ENCODE measurements at places on chromosomes 3 and 15. TPM values are rescaled to one million over a fixed set of nuclear protein-coding genes. Genes with fewer than 3 reads are reported as not detected.

DNA sequence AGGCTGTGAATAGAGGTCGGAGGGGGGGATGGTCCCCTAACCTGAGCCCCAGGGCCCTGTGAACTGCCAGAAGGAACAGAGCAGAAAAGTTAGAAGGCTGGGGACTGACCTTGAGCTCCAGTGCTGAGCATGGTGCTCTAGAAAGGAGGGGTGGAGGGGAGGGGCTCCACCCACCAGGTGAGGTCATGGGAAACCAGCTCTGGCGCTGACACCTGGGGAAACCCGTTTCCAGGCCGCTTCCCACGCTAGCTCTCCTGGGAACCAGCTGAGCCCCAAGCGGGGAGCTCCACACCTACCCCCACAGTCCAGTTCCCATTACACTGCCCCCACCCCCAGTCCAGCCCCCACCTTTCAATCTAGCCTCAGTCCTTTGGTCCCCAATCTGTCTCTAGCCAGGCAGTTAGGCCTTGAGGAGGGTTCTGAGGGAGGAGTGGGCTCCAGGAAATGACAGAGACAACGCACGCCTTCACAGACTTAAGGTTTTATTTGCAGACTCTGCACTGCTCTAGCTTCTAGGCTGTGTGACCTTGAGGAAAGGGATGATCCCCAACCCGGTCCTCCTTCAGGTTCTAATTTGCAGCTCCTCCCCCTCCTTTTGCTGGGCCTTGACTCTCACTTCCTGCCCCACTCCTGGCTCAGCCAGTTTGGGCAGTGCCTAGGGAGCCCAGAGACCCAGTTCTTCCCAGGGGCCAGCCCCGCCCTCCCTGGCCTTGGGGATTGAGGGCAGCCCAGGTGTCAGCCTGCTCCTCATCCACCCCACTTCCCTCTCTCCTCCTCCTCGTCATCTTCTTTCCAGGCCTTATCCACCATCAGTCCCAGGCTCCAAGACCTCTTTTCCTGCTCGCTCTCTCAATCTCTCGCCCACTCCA is 2.1 kb downstream of the RHOV start:
- H3K4me3 ChIP-seq, result no peak overlapping the region
- H3K4me1 ChIP-seq, result peaks cover 6% of the 10 kb centered on the region
- H3K27me3 ChIP-seq, result peaks cover 11% of the 10 kb centered on the region

GRCh38 chr3:3743754-3744153 is 55.5 kb upstream of the LRRN1 start:
- no peaks in the 10 kb centered on the region for H3K4me1 ChIP-seq
- DNase-seq, result no peak
- H3K27me3 ChIP-seq, result no peaks in the 10 kb centered on the region
- no peak overlapping the region for H3K4me3 ChIP-seq

GRCh38 chr3:143330296-143330868 is 210.8 kb downstream of the CHST2 start:
- no peaks in the 10 kb centered on the region for H3K36me3 ChIP-seq
- H3K4me1 ChIP-seq, result no peaks in the 10 kb centered on the region
- peaks cover 5% of the 10 kb centered on the region for H3K27me3 ChIP-seq
- no peak overlapping the region for H3K4me3 ChIP-seq
- no peak for DNase-seq
- H3K27ac ChIP-seq, result no peak overlapping the region

DNA sequence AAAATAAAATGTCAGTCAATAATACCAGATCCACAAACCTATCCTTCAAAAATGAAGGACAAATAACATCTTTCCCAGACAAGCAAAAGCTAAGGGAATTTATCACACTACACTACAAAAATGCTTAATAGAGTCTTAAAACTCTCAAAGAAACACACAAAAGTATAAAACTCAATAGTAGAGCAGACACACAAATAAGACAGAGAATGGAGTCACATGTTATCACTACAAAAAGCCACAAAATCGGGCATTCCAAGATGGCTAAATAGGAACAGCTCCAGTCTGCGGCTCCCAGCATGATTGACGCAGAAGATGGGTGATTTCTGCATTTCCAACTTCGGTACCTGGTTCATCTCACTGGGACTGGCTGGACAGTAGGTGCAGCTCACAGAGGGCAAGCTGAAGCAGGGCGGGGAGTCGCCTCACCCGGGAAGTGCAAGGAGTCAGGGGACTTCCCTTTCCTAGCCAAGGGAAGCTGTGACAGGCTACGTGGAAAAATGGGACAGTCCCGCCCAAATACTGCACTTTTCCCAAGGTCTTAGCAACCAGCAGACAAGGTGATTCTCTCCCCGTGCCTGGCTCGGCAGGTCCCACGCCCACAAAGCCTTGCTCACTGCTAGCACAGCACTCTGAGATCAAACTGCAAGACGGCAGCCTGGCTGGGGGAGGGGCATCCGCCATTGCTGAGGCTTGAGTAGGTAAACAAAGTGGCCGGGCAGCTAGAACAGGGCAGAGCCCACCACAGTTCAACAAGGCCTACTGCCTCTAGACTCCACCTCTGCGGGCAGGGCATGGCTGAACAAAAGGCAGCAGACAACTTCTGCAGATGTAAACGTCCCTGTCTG is 46.3 kb downstream of the SENP7 start:
- peak overlapping the region; percentile 37 for H3K4me3 ChIP-seq
- DNase-seq, result peak; percentile 53
- H3K4me1 ChIP-seq, result no peaks in the 10 kb centered on the region
- H3K27me3 ChIP-seq, result no peaks in the 10 kb centered on the region
- no peaks in the 10 kb centered on the region for H3K36me3 ChIP-seq

DNA sequence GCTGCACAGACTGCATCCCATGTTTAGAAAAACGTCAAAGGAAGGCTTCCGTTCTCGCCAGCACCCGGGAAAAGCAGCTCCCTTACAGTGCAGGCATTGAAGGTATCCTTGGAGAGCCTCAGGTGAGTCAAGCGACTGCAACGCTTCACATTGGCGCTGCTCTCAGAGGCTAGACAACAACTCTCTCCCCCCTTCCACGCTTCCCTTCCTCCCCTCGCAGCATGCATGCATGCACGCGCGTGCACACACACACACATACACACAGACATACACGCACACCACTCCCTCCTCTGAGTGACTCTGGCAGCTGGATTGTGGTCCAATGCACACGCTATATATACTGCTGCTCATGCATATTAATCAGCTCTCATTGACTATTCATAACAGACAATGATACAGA is 191.1 kb downstream of the PDZRN3 start:
- no peak overlapping the region for H3K27ac ChIP-seq
- H3K4me3 ChIP-seq, result peak overlapping the region; percentile 22
- H3K27me3 ChIP-seq, result no peaks in the 10 kb centered on the region
- H3K4me1 ChIP-seq, result peaks cover 3% of the 10 kb centered on the region

DNA sequence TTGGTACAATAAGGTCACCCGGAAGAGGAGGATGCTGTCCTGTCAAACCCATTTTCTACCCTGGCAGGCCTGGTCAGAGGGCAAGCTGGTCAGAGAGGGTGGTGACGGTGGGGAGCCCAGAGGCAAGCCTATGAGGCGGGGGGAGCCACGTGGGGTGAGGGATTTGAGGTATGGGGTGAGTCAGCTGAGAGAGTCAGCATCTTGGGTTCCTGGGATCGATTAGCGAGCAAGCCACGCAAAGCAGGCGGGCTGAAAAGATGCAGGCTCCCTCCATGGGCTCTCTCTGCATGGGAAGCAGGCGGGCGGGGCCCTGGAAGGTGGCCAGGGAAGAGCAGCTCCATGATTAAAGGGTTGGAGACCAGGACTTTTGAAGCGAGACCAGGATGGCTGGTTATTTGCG is 48.1 kb downstream of the MAGEF1 start:
- no peak for DNase-seq
- H3K27ac ChIP-seq, result no peak overlapping the region
- peaks cover 10% of the 10 kb centered on the region for H3K4me1 ChIP-seq

- no peak for DNase-seq
- no peaks in the 10 kb centered on the region for H3K27me3 ChIP-seq
- H3K36me3 ChIP-seq, result no peaks in the 10 kb centered on the region
These were observed 617.6 kb downstream of the FHIT start for GRCh38 chr3:60633644-60634043.

- peak; percentile 7 for DNase-seq
- peak overlapping the region; percentile 88 for H3K4me3 ChIP-seq
- no peaks in the 10 kb centered on the region for H3K27me3 ChIP-seq
- peaks cover 4% of the 10 kb centered on the region for H3K36me3 ChIP-seq
- H3K4me1 ChIP-seq, result peaks cover 13% of the 10 kb centered on the region
These were observed 841 bp downstream of the EIF3J start for GRCh38 chr15:44537735-44538240.

- H3K36me3 ChIP-seq, result no peaks in the 10 kb centered on the region
- H3K27me3 ChIP-seq, result no peaks in the 10 kb centered on the region
- peaks cover 4% of the 10 kb centered on the region for H3K4me1 ChIP-seq
- H3K4me3 ChIP-seq, result no peak overlapping the region
These were observed 4.0 kb upstream of the GBE1 start for GRCh38 chr3:81765400-81765799.

DNA sequence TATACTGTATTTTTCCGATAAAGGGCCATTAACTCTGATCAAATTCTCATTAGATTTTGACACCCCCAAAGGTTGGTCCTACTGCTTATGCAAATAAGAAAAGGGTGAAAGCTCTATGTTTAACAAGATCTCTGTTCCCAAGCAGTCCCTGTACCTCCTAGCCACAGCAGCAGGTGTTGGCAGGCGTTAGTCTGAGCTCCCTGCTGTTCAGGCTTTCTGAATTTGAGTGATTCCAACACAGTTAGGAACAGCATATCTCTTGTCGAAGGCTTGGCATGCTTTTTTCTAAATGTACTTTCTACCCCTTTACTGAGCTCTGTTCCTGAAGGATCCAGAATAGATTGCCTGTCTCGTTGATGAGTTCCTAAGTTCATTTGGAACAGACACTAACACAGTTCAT is 42.3 kb downstream of the MITF start:
- no peak for DNase-seq
- no peaks in the 10 kb centered on the region for H3K4me1 ChIP-seq
- H3K4me3 ChIP-seq, result no peak overlapping the region

DNA sequence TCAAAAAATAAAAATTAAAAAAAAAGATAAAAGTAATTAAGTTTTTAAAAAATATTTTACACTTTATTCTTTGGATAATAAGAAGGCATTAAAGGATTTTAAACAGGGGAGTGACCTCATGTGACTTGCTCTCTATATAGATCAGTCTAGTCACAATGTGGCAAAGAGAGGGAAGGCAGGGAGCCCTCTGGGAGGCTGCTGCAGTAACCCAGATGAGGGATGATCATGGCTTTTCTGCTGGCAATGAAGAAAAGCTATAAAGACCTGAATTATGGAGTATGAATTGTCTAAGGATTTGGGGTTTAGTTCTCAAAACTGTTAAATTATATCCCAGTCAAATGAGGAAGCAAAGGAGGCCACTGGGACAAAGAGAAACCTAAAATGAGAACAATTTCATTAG is 58.1 kb downstream of the SUMF1 start:
- peaks cover 6% of the 10 kb centered on the region for H3K4me1 ChIP-seq
- H3K4me3 ChIP-seq, result no peak overlapping the region
- no peak for DNase-seq

DNA sequence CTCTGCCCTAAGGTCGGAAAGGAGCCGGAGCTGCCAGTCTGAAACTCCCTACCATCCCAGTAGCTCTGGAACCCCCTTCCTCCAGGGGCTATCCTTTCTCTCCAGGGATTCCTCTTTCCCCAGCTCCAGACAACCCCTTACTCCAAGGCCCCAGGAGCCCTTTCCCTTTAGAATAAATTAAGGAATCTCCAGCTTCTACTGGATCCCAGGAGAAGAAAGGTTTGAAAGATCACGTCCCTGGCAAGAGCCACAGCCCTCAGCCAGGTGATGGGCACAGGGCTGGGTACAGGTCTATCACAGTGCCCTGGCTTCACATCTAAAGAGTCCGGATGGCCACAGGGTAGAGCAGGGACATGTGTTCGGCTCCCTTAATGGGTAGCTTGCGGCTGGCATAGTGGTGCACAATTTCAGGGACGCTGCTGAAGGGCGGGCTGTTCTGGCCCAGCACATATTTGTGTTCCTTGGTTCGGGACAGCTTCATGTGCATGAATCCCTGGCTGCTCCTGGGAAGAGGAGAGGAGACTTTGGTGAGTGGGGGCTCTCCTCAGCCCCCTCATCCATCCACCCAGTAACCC is 20.0 kb downstream of the SHF start:
- peaks cover 7% of the 10 kb centered on the region for H3K36me3 ChIP-seq
- H3K27me3 ChIP-seq, result no peaks in the 10 kb centered on the region
- H3K27ac ChIP-seq, result peak overlapping the region; percentile 79
- H3K4me3 ChIP-seq, result peak overlapping the region; percentile 69

DNA sequence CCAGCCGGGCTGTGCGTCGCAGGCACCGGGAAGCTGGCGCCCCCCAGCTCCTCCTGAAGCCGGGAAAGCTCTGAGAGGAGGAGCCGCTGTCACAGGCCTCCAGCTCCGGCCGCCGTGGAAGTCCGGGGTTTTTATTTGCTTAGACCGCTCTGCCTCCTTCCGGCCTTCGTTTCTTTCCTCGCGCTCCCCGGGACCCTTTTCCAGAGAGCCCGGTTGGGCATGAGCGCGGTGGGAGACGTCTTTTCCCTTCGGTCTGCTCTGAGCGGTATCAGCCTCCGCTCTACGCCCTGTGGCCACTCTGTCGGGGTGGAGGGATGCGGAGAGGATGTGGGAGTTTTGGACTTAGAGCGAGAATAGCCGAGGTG is 559 bp downstream of the SENP5 start:
- DNase-seq, result peak; percentile 9
- peak overlapping the region; percentile 70 for H3K4me3 ChIP-seq
- peaks cover 4% of the 10 kb centered on the region for H3K36me3 ChIP-seq
- peak overlapping the region; percentile 86 for H3K27ac ChIP-seq

DNA sequence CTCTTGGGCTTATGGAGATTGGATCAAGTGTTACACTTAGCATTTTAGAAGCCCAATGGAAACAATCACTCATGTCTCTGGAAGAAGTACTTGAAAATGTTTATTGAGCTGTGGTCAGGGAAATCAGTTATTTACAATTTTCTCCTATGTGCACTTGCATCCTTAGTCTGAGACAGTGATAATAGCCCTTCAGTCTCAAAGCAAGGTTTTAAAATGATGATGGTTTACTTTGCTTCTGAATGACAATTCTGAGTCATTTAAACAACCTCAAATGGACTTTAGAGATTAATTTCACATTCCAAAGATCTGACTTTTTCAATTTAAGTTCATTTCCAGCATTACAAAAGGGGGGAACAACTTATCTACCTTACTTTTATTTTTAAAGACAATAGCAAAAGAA is 20.1 kb downstream of the TIPARP start:
- H3K4me3 ChIP-seq, result no peak overlapping the region
- peaks cover 5% of the 10 kb centered on the region for H3K4me1 ChIP-seq
- DNase-seq, result no peak
- H3K27ac ChIP-seq, result no peak overlapping the region

- DNase-seq, result no peak
- H3K36me3 ChIP-seq, result no peaks in the 10 kb centered on the region
- H3K27ac ChIP-seq, result no peak overlapping the region
- H3K4me1 ChIP-seq, result no peaks in the 10 kb centered on the region
- H3K4me3 ChIP-seq, result no peak overlapping the region
These were observed 149.9 kb upstream of the NR2E3 start for GRCh38 chr15:71660501-71660900.

Gene C2CD4A
- 3.6 TPM for polyA plus RNA-seq

Gene ISLR2
- 4.9 TPM for polyA plus RNA-seq

Gene CEP63
- 23.8 TPM for polyA plus RNA-seq

Gene CCDC39
- not detected for polyA plus RNA-seq

Gene HIGD2B
- polyA plus RNA-seq, result not detected

Gene GHSR
- polyA plus RNA-seq, result not detected

Gene VGLL3
- polyA plus RNA-seq, result 7.4 TPM

Gene ACSBG1
- polyA plus RNA-seq, result 1.1 TPM

Gene SLC6A1
- 1.3 TPM for polyA plus RNA-seq

All from large intestine (tissue), 12 donors.